ENCODE measurements at places on chromosomes 7 and 10.

DNA sequence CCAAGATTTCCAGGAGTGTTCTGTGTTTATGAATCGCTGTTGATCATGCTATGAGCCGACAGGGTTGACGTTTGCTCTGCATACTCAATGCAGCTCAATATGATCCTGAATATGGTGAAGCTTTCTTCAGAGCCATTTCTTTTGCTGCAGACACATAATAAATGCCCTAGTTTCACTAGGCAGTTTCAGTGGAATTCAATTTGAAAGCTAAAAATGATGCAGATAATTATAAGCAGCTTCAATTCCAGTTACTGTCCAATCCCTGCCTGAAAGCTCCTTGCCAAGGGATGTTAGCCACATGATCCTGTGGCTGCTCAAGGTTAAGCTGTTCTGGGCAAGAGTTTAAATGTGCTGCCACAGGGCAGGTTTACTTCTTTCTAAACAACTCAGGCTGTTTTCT lies 805.6 kb downstream of the NRG3 start:
- no peak for DNase-seq

GRCh38 chr7:137592232-137592896 lies 248.8 kb upstream of the PTN start:
- peak; percentile 86 for DNase-seq

GRCh38 chr7:38736138-38736537 lies 105.0 kb upstream of the AMPH start:
- no peak for DNase-seq

DNA sequence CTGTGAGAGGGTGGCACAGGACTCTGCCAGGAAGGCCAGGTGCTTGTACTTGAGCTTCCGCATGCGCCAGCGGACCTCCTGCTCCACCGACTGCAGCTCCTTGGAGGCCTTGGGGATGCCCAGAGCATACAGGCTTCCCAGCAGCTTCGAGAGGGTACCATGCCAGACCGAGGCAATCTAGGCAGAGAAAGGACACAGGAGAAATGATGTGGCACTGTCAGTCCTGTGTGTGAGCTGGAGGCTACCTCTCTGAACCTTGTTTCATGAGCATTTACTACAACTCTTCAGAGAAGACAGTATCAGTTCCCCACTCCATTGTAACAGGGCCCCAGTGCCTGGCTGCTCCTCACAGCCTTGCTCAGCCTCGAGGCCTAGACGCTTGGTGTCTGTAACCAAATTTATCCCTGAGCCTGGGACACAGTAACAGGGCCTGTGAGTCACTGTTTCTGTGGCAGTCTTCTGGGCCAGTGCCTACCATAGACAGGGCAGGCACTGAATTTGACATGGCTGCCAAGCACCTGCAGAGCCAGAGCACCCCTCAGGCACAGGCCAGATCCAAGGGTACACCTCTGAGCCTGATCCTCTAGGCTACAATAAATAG lies 5.8 kb downstream of the TBRG4 start:
- DNase-seq: no peak

- DNase-seq: peak; percentile 44
Measured at GRCh38 chr7:157690833-157691585, 354.2 kb downstream of the DNAJB6 start.

DNA sequence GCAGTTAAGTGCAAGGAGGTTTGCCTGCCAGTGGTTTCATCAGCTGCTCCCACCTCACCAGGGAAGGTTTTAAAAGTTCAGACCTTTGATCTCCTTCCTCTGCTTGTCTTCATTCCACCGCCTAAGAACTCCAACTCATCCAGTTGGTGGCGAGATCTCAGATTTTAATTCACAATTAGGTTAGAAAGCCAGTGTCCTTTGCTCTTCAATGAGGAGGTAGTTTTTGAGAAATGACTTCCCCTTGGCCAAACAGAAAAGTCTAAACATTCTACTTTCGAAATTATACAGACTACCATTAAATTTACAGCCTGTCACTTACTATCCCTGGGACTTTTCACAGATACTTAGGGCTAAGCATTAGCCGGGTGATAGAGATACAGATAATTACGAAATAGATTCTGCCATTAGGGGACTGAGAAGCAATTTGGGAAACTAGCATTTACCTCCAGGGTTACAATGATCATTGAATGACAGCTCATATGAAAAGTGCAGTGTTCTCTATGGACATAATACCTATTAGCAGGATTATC lies 513.4 kb upstream of the GHITM start:
- DNase-seq: no peak

GRCh38 chr10:624605-625332 lies 64.7 kb downstream of the DIP2C start:
- no peak for DNase-seq

- peak; percentile 40 for DNase-seq
Measured at GRCh38 chr7:139023076-139023475, 12.8 kb downstream of the ZC3HAV1L start.

GRCh38 chr10:112952282-112953173 lies 2.5 kb downstream of the TCF7L2 start:
- no peak for DNase-seq

DNA sequence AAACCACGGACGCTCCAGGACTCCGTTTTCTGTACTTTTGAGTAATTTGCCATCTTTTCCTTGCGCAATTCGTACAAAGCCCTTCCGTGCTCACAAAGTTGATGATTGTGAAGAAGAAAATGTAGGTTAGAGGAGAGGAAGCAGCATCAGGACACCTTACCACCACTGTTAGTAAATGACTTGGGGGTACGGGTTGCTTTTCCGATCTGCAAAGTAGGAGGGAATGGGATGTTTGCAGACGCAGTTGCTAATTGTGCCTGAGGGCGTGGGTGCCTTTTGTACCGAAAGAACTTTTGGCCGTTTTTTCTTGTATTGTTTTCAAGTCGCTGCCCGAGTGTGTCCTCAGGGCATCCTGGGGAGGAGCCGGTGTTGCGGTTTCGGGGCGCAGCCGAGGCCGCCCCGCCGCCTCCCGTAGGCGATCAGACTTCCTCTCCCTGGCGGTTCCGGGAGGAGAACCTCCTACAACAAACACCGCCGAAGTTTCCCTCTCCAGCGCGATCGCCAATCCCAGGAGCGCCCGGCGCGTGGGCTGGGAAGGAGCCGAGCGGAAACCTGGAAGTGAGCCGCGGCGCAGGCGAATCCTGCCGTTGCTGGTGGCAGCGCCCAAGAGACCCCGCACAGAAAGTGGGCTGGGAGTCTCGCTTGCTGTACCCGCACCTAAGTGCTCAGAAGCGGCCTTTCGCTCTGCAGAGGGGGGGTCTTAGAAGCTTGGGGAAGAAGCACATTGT lies 1.0 kb downstream of the PRR15 start:
- peak; percentile 94 for DNase-seq

DNA sequence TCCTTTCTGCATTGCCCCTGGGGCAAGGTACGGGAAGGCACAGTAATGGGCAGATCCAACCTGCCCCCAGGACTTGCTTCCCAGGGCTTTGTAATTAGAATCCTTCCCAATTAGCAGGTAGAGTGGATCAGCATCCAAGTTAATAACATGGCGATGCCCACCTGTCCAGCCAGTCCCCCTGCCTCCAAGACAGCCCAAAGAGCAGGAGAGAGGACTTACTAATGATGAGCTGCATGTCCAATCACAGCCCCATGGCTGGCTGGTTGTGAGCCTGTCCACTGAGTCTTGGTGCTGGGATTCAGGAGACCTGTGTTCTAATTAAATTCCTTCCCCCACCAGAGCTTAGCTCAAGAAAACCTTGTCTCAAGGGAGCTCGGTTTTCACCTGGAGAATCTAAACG lies 49.0 kb downstream of the RPS24 start:
- no peak for DNase-seq

DNA sequence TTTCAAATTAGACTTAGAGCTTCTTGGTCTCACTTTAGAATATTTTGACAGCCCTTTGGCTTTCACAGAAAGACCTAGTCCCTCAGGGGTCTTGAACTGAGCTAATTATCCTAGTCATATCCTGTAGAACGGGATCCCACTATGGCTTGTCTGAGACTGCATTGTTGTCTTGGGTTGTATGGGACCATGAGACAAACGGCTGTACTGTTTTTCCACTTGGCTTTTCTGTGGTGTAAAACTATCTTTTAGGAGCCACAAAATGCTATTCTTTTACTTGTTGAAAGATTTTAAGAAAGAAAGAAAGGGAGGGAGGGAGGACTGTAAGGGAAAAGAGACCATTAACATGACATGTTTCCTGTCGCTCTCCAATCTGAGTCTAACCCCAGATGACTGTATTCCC lies 432.5 kb downstream of the AUTS2 start:
- DNase-seq: no peak

Data from GM03348 (cell line).